ENCODE measurements at places on chromosomes 13 and 19.
A peak's percentile ranks its signal among the peaks of the same experiment; 100 is the strongest.

GRCh38 chr19:19071897-19072296, 8.1 kb downstream of the SLC25A42 start:
- DNase-seq, result no peak

DNA sequence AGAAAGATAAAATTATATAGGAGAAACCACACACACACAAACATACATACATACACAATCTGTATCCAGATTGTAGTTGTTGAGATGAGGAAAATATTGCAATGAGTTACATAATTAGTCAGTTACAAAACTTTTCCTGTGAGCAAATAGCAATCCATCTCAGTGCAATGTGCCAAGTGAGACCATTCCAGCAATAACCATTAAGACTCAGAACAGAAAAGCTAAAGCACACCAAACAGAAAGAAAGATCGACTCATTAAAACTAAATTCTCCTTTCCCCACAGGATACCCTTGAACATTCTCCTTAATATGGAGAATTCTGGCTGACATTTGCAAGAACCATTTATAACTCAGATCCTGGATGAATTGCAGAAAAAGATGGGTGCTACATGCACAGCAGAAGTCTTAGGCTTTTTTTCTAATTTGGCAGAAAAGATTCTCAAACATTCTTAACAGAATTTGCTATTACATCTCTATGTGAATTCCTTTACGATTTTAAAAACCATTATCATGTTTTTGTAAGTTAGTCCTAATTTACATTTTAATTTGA, 1341.2 kb upstream of the SPRY2 start:
- DNase-seq, result no peak

DNA sequence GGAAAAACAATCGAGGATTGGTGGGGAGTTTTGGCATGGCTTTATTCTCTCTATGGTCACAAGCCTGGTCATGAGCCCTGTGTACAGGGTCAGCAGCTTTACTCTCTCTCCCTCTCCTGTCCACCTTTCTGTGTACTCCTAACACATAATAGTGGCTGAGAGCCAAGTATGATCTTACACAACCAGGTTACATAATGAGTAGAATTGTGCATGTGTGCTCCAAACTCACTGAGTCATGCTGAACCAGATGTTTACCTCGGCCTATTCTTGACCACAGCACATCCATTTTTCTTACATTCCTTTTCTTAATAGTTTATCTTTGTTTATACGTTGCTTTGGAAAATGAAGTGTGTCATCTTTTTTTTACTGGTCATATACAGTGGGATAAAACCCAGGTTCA, 53.1 kb downstream of the ZNF254 start:
- DNase-seq, result no peak

GRCh38 chr13:71610876-71611275, 256.1 kb downstream of the DACH1 start:
- DNase-seq, result peak; percentile 34

DNA sequence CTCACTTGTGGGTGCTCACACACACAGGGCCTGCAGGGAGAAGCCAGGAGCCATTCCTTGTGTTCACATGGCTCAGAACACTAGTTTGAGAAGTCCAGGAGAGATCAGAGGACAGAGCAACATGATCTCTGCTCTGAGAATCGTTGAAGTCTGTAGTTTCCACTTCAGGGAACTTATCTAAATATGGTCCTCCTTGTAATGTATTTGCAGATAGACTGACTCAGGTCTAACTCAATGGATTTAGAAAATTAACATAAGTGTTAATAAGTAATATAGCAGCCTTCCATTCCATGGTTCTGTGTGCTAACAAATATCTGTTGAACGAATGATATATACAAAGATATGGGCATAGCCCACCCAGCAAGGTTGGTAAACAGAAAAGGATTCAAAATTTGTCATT, 119.8 kb upstream of the STARD13 start:
- no peak for DNase-seq

DNA sequence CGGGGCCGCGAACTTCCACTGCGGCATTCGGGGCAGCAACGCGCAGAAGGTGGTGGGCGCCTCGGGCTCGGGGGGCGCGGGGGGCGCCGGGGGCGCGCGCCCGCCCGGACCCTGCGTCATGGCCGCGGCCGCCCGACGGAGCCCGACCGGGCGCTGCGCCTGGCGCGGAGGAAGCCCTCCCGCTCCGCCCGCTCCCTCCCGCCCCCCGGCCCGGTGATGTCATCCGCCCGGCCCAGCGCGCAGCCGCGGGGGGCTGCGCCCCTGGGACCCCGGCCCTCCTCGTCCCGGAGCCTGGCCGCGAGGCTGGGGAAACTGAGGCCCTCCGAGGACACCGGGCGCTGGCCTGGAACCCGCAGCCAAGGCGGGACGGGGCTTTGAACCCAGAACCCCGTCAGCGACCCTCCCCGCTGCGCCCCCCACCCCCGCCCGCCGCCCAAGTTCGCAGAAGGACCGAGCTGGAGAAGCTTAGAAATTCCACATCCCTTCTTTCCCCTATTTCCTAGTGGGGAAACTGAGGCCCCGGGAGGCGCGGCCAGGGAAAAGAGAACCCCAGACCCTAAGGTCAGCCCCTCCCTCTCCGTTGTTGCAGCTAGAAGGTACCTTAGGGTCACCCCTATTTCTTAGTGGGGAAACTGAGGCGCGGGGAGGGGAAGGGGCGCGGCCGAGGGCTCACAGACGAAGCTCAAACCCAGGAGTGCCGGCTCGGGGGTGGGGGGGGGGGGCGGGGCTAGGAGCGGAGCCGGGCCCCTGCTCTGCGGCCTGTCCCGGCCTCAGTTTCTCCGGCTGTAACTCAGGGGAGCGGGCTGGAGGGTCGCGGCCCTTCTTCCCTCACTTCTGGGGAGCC, at the start of gene SHC2:
TSS of gene SHC2 (minus strand) at position 157 of the 844 bp plus-strand sequence. CDS start at position 120, 37 bp downstream.
- peak; percentile 71 for DNase-seq

- no peak for DNase-seq
These were observed 70.1 kb downstream of the COL4A1 start for GRCh38 chr13:110236831-110237261.

GRCh38 chr19:43563816-43564457, 11.4 kb downstream of the XRCC1 start:
- no peak for DNase-seq

DNA sequence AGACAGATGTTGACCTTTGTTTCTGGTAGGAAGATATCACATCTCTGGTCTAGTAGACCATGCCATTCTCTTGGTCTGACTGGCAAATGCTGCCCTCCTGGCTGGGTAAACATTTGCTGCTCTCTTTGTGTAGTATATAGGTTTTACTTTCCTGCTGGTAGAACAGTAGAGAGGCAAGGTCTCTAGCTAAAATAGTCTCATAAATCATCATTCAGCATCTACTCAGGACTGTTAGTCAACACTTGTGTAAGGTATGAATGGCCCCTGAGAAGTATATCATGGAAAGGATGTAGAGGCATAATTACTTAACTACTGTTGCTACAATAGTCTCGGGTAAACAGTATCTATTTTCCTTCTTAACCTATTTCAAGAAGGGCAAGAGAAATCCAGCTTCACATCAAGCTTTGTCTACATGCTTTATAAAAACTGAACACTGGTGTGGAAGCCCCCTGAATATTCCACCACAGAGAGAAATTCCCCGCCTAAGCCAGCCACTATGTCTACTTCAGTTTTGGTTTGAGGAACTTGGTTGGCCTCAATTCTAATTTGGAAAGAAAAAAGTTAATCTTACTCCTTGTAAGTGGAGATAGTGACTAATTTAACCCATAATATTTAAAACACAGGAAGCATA, 18.4 kb upstream of the MYCBP2 start:
- no peak for DNase-seq
